ENCODE measurements at places on chromosomes 11 and 22. TPM values are rescaled to one million over a fixed set of nuclear protein-coding genes. Genes with fewer than 3 reads are reported as not detected.

GRCh38 chr22:36756746-36757655 is 18.9 kb downstream of the IFT27 start:
- H3K36me3 ChIP-seq, result no peaks in the 10 kb centered on the region
- no peak for DNase-seq
- H3K27ac ChIP-seq, result no peak overlapping the region

- no peaks in the 10 kb centered on the region for H3K27me3 ChIP-seq
- H3K4me1 ChIP-seq, result peaks cover 3% of the 10 kb centered on the region
- H3K36me3 ChIP-seq, result no peaks in the 10 kb centered on the region
- DNase-seq, result no peak
- H3K27ac ChIP-seq, result no peak overlapping the region
These were observed 39.4 kb upstream of the TTC12 start for GRCh38 chr11:113274713-113275582.

DNA sequence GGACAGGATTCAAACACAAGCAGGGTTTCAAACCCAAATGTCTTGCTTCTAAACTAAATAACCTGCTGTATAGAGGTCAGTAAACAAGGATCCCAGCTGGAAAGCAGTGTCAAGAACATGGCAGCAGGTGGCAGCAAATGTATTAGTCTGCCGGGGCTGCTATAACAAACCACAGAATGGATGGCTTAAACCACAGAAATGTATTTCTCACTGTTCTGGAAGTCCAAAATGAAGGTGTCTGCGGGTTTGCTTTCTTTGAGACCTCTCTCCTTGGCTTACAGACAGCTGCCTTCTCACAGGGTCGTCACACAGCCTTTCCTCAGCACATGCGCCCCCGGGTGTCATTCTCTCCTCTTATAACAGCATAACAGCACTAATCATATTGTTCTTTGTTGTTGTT is 65.1 kb upstream of the LRRC55 start:
- no peak overlapping the region for H3K4me3 ChIP-seq
- no peak for DNase-seq
- H3K27ac ChIP-seq, result no peak overlapping the region
- H3K27me3 ChIP-seq, result peaks cover 1% of the 10 kb centered on the region
- no peaks in the 10 kb centered on the region for H3K36me3 ChIP-seq

DNA sequence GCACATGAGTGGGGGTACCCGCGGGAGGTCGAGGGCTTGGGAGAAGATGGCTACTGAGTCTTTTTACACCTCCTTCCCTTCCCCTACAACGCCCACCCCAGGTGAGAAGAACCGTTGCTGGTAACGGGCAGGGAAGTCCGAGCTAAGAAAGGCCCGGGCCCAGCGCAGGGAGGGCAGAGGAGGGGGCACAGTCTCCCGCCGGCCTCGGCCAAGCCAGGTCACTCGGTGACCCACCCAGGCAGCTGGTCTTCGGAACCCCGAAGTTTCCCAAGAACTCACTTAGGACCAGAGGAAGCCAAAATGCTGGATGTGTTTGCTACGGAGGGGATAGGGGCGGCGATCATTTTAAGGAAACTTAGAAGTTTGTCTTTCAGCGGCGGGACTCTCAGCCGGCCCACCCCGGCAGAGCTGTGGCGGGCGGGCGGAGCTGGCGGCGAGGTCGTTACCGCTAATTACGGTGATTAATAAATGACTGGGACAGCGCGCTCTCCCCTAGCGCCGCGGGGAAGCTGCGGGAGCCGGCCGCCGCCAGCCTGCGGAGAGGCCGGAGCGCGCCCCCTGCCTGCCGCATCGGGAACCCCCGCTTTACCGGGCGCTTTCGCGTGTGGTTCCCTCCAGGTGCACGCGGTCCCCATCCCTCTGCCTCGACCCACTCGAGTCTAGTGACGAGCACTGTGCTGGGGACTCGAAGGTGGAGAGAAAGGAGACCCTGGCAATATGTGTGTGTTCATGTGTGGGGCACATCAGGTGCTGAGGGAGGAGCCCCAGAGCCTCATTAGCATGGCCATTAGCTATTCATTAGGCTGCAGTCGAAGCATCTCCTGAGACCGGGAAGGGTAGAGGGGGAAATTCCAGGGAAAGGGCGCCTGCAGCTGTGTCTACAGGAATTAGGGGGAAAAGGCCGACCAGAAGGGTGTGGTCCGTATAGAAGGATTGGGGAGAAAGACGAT is 945 bp downstream of the ROBO3 start:
- no peak overlapping the region for H3K4me3 ChIP-seq
- peaks cover 9% of the 10 kb centered on the region for H3K4me1 ChIP-seq
- no peak overlapping the region for H3K27ac ChIP-seq
- no peaks in the 10 kb centered on the region for H3K36me3 ChIP-seq

- peaks cover 13% of the 10 kb centered on the region for H3K27me3 ChIP-seq
- no peak for DNase-seq
- H3K4me3 ChIP-seq, result no peak overlapping the region
- no peaks in the 10 kb centered on the region for H3K4me1 ChIP-seq
- no peaks in the 10 kb centered on the region for H3K36me3 ChIP-seq
These were observed 64.9 kb downstream of the SMIM38 start for GRCh38 chr11:69220561-69221051.

DNA sequence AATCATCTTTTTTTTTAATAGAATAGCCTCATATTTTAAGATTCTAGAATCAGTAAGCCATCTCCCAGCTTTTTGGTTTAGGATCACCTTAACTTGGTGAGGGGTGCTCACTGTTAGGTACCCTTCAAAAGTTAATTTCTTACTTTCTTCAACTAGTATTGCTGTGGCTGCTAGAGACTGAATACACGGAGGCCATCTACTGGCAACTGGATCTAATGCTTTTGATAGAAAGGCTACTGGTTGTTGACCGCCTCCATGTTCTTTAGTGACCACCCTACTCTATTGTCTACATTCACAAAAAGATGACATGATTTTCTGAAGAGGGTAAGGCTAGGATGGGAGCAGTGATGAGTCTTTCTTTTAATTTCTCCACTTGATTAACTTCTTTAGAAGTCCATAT is 16.7 kb upstream of the ALDH3B2 start:
- no peaks in the 10 kb centered on the region for H3K36me3 ChIP-seq
- no peak overlapping the region for H3K27ac ChIP-seq
- peaks cover 34% of the 10 kb centered on the region for H3K27me3 ChIP-seq
- no peak for DNase-seq
- H3K4me1 ChIP-seq, result peaks cover 8% of the 10 kb centered on the region

GRCh38 chr22:39917776-39918495 is 17.1 kb downstream of the GRAP2 start:
- H3K27ac ChIP-seq, result peak overlapping the region; percentile 64
- H3K4me3 ChIP-seq, result peak overlapping the region; percentile 47
- H3K27me3 ChIP-seq, result no peaks in the 10 kb centered on the region
- peaks cover 79% of the 10 kb centered on the region for H3K4me1 ChIP-seq

TBX10 gene
- total RNA-seq, result not detected

MUC2 gene
- not detected for total RNA-seq

All from activated T-helper 2 cell treated with anti-CD3 and anti-CD28 coated beads, Interferon-gamma antibody, Interleukin-2, Interleukin-4, amounts not matched to agents 10 μg/mL and 5 μg/mL and 100 μg/mL, durations not matched to agents 14 hours and 24 hours and 36 hours (primary cell).